ENCODE measurements at places on chromosomes 2 and 18.

DNA sequence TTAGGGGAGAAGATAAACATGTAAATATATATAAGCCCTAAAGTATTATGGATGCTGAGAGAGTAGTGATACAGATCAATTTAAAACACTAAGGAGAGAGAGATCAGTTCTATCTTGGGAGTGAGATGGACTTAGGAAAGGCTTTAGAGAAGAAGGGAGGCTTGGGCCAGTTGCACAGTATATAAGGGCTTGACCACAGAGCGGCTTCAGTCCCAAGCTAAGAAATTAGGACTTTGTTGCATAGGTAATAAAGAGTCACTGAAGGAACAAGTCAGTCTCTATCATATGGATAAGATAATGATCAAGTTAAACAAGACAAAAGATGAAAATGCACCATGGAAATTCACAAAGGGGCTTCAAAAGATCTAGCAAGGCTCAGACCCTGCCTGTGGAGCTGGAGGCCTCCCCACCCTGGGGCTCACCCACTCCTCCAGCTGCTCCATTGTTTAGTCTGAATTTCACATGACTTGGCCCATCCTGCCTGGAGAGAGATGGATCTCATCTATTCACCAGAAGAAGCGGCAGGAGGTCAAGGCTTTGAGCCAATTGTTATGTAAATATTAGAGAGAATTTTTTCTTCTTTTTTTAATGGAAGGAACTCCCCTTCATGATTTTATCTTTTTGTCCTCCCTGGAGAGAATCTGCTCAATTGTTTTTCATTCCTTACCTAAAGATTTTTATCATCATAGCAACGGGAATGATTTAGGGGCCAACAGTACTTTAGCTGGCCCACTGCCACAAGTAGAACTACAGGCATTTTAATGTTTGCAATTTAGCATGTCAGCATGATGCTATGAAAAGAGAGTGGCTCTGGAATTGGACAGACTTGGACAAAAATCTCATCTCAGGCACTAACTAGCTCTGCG is 44.0 kb downstream of the GYPC start:
- DNase-seq, result no peak

DNA sequence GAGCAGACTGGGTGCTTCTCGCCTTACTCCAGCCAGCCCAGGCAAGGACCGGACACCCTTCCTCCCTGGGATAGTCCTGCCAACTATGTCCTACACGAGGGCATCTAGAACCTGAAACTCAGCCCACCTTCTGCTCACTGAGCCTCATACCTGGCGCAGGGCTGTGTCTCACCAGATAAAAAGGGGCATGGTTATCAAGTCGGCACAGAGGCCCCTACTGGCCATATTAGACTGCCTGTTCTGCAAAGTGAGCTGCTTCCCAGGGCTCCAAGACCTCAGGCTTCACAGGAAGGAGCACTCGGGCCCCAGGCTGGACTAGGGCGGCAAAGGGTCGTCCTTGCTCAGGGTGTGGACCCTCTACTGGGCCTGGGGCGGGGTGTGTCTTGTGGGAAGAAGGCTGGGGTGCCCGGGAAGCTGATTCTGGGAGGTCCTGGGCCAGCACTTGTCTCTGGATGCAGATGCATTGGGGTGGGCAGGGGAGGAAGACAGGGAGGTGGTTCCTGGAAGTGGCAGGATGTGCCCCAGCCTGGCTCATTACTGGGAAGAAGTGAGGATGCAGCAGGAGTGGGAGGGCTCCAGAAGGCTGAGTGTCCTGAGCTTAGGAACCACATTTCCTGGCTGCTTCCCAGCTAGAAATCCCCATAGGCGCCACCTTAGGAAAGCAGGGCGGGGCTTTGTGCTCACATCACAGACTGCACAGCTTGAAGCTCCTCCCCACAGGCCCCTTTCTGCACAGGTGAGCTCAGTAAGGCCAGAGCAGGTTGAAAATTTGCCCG is 19.6 kb downstream of the EHD3 start:
- no peak for DNase-seq

- DNase-seq, result no peak
Observed at GRCh38 chr2:238897911-238898311, 50.0 kb downstream of the TWIST2 start.

DNA sequence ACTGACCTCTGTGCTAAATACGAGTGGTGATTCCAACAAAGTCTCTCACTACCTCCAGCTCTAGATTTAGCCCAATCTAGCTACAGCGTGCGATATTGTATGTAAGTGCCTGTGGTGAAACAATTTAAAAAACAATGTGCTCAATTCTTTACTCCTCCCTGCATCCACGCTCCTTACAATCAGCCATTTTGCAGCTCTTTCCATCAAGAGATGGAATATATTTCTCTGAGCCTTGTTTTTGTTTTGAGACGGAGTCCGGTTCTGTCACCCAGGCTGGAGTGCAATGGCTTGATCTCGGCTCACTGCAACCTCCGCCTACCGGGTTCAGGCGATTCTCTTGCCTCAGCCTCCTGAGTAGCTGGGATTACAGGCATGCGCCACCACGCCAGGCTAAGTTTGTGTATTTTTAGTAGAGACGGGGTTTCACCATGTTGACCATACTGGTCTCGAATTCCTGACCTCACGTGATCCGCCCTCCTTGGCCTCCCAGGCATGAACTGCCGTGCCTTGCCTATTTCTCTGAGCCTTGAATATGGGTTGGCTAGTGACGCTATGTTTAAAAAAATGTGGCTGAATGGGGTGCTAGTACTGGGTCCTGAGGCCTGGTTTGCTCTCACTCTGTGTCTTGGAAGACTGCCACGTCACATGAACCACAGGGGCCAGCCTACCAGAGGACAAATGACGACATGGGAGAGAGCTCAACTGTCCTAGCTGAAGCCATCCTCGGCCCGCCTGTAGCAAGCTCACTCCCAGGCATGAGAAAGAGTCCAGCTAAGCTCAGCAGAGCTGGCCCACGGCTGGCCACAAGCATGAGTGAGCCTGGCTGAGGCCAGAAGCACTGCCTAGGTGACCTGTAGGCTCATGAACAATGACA is 14.8 kb downstream of the WDFY1 start:
- DNase-seq, result peak; percentile 68

GRCh38 chr2:133607679-133608078 is 39.4 kb upstream of the NCKAP5 start:
- no peak for DNase-seq

GRCh38 chr2:37769551-37769950 is 98.1 kb upstream of the CDC42EP3 start:
- DNase-seq, result peak; percentile 55

- DNase-seq, result no peak
Observed at GRCh38 chr2:160581448-160581847, 87.8 kb upstream of the RBMS1 start.

- DNase-seq, result no peak
Observed at GRCh38 chr2:201891676-201892075, 85.3 kb downstream of the CDK15 start.

DNA sequence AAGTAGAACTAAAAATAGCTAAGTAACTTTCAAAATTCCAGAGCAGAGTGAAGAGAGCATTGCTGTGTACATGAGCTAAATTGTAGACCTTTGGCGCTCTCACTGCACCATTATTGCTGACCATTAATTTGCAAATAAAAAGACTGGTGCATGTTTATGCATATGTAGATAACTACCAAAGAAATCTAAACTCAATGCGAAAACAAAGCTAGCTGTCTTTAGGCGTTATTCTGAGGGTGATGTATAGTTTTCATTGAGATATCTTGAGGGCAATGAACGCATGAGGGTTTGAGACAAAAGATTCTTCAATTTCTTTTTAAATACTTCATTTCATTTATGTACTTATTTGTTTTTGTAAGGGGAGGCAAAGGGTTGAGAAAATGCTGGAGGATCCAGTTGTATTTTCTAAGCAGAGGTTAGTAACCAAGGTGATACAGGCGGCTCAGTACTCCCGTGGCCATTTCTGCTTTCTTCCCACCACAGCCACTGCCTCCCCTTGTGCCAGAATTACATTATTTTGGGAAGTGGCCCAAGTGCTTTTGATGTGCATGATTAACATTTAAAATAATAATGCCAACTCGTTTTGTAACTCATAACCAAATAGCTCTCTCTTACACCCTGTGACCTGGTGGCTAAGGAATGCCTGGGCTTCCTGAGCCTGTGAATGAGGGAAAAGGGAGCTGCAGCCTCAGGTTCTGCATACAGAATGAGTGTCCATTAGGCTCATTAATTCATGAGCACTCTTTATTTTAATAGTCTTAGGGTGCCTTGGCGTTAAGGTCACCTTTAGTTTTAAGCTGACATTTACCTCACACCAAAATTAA is 797.8 kb upstream of the GYPC start:
- no peak for DNase-seq

DNA sequence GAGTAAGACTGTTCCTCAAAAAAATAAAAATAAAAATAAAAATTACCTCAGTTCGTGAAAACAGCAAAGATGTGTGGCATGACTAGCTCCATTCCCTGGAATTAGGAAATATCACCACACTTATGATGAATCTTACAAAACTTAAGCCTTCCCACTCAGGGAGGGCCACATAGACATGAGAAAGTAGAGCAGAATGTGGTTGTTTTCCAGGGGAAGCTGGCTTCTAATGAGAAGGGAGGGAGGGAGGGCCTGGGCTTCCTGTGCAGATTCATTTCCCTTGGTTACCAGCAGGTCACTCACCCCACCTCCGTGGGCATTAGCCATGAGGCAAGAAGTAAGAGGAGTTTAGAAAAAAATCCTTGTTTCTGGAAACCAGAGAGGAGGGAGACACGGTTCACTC is 95.9 kb upstream of the RMDN2 start:
- DNase-seq, result peak; percentile 91

DNA sequence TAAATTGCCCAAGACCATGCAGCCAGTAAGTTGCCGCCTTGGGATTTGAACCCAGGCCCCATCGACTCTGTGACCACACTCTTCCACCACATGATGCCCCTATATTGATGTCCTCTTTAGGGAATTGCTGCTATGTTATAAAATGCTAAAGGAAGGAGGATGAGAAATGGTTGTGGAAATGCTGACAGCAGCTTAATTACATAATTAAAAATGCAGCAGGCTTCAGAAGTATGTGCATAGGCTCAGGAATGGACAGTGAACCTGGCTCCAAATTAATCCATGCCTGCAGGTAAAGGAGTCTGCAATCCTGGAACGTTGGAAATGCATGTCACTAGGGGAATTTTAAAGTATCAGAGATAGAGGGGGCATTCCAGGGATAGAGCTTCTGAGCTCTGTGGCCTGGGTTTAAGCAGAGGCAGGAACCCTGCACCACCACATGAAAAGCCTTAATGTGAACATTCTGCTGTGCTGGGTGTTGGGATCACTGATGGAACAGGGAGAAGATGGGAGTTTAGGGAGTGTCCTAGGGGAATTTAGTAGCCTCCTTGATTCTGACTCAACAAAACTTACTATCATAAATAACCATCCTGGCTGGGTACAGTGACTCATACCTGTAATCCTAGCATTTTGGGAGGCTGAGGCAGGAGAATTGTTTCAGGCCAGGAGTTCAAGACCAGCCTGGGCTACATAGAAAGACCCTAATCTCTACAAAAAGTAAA is 76.1 kb upstream of the CCDC85A start:
- DNase-seq, result no peak

DNA sequence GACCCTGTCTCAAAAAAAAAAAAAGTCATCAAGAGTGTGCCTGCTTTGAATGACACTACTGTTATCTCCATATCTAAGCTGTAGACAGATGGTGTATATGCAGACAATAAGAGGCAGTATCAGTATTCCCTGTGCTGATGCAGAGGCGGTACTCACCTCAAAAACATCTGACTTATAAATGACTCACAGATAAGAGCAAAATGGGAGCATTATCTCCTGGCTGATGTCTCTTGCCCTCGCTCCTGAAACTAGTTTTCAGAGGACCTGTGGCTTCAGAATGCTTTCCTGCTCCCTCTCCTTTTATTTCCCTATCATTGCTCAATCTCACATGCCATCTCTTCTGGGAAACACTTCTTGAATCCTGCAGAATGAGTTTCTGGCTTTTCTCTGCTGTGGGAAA is 289.6 kb downstream of the PTPRM start:
- DNase-seq, result no peak

GRCh38 chr18:34494359-34494696 is 215.8 kb upstream of the DTNA start:
- DNase-seq, result no peak
